Fibroblast of skin of back (primary cell): ENCODE measurements at places on chromosomes 1 and 21.

DNA sequence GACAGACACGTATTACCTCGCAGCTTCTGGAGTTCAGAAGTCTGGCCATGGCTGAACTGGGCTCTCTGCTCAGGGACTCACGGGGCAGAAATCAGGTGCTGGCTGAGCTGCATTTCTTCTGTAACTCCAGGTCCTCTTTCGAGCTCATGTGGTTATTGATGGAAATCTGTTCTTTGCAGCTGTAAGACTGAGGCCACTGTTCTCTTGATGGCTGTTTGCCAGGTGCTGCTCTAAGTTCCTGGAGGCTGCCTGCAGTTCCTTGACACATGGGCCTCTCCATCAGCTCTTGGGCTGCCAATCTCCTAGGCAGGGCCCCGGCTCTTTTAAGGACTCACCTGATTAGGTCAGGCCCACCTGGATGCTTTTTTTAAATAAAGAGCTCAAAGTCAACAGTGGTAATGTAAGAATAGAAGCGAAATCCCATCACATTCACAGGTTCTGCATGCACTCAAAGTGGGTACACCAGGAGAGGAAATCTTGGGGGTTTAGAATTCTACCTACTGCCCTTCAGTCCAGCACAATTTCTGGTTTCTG, 139.1 kb downstream of the KAZN start:
- no peak for DNase-seq

- no peak for DNase-seq
Observed at GRCh38 chr1:11498956-11499594, 20.1 kb downstream of the DISP3 start.

DNA sequence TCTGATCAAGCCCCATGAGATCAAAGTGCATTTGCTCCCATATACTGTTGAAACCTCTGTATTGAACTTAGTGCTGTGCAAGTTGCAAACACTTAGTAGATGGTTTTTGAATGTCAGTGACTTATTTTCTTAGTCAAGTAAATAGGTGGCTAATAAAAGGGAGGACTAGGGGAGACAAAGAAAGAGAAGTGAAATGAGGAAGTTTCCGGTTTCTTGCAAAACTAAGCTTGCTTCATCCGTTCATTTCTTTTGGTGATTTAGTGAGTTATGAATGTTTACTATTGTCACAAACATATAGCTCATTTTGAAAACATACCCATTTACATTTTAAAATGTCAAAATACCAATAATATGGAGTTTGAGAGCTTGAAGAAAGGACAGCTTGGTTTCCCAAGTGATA, 23.0 kb downstream of the ADAMTS5 start:
- no peak for DNase-seq

- peak; percentile 65 for DNase-seq
Observed at GRCh38 chr1:61171974-61172373, 89.6 kb downstream of the NFIA start.

GRCh38 chr1:38565020-38565491, 294.5 kb downstream of the RRAGC start:
- no peak for DNase-seq

- no peak for DNase-seq
Observed at GRCh38 chr1:13996334-13996733, 296.3 kb downstream of the PRDM2 start.

DNA sequence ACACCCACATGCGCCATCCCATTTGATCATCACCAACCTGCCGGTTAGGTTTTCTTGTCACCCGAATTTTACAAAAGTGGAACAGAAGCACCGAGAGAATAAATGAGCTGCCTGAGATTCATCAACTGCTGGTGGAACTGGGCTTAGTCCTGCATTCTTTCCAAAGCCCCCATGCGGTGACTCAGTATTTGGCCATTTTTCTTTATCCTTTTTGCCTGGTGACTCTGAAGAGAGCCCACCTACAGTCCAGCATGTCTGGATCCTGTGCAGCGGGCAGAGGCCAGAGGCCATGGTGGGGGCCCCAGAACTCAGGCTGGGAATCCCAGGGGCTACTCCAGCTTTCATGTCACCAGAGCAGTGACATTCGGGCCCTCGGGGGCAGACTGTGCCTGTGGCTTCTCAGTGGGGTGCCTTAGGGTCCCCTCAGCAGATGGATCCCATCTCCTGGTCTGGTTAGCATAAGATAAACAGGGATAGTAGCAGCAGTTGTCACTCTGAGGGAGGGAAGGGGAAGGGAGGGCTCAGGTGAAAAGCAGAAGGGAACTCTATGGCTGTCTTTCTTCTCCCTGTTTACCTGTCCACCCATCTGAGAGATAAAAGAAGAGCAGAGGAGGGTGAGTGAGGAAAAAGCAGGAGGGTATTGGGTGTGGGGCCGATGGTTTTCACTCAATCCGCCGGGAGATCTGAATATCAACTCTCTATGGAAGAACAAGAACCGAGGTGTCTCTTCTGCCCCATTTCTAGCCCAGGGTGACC, 63.2 kb downstream of the KIF26B start:
- DNase-seq, result peak; percentile 21

DNA sequence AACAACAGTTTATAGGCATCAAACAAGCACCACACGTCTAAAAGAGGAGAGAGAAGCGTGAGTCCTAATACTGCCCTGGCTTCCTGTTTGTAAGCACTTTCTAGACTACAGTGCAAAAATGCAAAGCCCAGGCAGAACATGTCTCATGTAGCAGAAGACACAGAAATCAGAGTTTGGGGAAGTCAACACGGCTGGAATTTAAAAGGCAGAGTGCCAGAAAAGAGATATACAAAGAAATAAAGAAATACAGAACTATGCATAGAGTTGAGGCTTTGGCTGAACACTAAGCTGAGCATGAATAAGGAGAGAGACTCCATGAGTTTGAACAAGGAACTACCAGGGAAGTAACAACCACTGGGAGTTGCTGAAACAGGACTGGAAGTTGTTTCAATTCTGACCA, 566.6 kb upstream of the NR5A2 start:
- DNase-seq, result peak; percentile 36

DNA sequence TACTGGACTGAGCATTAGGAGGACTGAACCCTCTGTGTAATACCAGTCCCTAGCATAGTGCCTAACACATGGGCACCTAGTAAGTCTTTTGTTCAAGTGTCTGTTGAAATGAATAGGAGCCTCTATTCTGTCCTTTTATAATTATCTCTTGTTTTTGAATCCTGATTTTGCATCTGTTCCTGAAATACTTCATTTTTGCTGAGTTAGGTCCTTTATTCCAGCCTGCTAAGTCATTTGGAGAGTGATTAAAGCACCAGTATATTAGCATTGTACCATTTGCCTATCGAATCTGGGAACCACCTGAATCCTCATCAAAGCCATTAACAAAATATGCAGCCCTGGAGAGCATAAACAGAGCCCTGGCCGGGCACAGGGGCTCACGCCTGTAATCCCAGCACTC, 32.3 kb downstream of the YARS1 start:
- no peak for DNase-seq

DNA sequence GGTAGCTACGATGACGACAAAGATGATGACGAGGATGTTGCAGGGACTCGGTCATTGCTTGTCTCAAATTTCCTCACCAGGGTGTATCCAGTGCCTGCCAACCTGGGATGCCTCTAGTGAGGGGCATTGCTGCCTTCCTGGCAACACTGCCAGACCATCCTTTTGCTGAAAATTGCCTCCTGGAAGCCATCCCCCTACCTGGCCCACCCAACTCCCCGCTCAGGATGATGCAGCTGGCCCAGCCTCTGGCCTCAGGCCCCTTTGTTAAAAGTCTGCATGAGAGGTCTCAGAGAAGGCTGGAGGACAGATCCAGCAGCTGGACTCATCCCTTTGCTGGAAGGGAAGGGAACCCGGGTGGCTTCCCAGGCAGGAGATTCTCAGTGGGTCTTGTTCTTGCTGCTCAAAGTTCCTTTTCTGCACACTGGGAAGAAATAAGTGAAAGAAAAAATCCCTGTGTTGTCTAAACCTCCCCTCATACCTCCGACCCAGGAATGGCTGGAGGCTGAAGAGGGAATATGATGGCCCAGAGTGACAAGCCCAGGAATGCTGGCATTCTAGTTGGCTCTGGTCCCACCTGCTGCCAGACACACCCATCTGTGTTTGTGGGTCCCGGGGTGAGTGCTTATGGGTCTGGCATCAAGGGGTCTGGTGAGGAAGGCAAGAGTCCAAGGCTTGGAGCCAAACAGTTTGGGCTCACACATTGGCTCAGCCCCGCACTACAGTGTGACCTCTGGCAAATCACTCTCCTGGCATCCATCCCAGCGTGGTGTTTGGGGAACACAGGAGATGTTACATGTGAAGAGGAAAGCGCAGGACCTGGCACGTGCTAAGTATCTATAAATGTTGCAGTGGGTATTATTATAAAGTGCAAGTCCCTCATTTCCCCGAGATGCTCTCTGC, 6.7 kb upstream of the FNDC5 start:
- DNase-seq, result no peak

DNA sequence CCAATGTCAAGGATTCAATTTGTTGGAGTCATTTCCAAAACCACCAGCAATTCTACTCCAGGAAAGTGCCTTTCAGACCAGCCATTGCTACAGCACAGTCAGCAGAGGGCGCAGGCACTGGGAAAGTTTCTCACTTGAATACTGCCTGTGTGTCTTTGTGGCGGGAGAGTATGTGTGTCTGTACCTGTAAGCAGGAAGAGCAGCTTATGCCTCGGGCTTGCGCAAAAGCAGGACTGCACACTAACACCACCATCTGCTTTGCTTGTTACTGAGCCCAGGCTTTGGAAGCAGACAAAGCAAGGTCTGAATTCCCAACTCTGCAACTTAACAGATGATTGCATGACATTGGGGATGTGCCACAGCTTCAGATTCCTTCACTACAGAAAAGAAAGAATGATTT, 7.0 kb upstream of the CTSE start:
- DNase-seq, result peak; percentile 58

GRCh38 chr1:234924450-234925355, 203.9 kb downstream of the TOMM20 start:
- no peak for DNase-seq

- no peak for DNase-seq
Observed at GRCh38 chr1:113769601-113769970, 10.3 kb upstream of the PHTF1 start.

DNA sequence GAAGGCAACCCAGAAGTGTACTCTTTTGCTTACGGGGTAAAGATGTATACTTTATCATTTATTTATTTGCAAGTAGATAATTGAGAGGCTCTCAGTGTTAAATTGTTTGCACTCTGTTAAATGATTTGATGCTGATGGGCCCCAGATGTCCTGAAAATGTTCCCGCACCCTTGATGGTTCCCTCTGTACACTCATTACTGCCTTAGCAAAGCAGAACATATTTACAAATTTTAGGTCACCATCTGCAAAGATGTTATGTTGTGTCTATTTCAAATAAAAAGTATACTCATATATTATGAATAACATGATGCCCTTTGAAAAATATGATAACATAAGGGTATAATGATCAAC, 240.5 kb upstream of the SNX7 start:
- no peak for DNase-seq

GRCh38 chr1:177732178-177732577, 237.7 kb downstream of the SEC16B start:
- no peak for DNase-seq
